Lung microvascular endothelial cell (primary cell): ENCODE measurements at places on chromosomes 2 and 18. TPM values are rescaled to one million over a fixed set of nuclear protein-coding genes. Genes with fewer than 3 reads are reported as not detected.

Gene NFE2L2
- 22.0 and 38.1 TPM in 2 replicates for total RNA-seq

Gene FIGN
- total RNA-seq = under 0.01 TPM in 2 replicates

DNA sequence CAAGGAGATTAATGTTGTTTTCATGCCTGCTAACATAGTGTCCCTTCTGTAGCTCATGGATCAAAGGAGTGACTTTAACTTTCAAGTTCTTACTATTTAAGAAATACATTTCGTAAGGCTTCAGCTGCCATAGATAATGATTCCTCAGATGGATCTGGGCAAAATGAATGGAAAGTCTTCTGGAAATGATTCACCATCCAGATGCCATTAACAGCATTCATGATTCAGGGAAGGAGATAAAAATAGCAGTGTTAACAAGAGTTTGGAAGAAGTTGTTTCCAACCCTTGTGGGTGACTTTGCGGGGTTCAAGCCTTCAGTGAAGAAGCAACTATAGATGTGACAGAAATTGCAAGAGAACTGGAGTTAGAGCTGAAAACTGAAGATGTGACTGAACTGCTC is 17.0 kb downstream of the VRK2 start:
- no peak for DNase-seq

GRCh38 chr2:224151161-224151560 is 112.1 kb upstream of the SERPINE2 start:
- DNase-seq = no peak

Gene TCF23
- not detected in 2 replicates for total RNA-seq

DNA sequence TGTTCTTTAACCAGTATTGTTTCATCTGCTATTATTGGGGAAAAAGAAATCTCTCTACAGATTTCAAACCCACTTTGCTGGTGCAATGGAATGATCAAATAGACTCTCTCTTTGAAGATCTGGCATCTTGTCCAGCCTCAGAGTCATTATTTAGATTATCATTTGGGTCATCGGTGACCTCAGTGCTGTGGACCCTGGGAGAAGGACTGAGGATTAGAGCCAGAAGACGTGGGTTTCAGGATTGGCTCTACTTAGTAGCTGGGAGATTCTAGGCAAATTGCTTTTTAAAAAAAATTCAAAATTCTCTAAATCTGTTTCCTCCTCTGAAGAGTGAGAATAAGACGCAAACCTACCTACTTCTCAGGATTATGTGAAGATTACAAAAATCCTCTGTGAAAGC is 107.6 kb upstream of the CTAGE1 start:
- DNase-seq = no peak

Gene SLC4A5
- total RNA-seq = under 0.01 and 0.20 TPM in 2 replicates

GRCh38 chr2:31226266-31226665 is 7.7 kb upstream of the EHD3 start:
- DNase-seq = no peak

DNA sequence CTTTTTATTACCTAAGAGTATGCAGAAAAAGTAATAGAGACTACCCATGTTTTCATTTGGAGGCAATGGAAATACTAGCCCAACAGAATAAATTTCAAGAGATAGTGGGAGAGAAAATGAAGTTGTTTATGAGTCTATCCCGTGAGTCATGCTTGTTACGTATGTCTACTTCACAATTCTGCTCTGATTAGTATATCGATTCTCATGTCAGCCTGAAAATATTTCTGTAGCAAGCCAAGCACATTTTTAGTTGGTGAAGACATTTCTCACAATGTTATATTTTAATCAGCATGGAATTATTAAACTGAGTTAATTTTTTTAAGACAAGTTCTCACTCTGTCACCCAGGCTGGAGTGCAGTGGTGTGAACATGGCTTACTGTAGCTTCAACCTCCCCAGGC is 346.1 kb downstream of the RPRM start:
- no peak for DNase-seq

DNA sequence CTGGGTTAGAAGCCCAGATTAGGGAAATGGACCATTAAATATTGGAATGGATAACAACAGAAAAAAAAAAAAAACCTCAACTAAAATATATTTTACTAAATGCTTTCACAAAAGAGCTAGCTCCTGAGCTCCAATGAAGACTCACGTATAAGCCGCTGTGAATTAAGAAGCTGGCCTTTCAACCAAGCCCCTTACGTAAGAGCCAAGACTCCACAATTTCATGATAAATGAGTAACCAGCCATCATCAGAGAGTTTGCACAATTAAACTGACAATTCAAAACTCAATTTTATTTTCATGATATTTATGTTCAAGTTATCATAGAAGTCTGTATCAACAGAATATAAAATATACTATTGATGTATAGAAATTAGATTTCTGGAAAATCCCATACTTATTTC is 70.7 kb upstream of the HNRNPA3 start:
- no peak for DNase-seq

GRCh38 chr2:220533485-220533884 is 906.1 kb downstream of the SLC4A3 start:
- no peak for DNase-seq

Gene SAP130
- 2.4 and 3.4 TPM in 2 replicates for total RNA-seq

- no peak for DNase-seq
Observed at GRCh38 chr18:60018618-60019462, 119.0 kb downstream of the PMAIP1 start.

DNA sequence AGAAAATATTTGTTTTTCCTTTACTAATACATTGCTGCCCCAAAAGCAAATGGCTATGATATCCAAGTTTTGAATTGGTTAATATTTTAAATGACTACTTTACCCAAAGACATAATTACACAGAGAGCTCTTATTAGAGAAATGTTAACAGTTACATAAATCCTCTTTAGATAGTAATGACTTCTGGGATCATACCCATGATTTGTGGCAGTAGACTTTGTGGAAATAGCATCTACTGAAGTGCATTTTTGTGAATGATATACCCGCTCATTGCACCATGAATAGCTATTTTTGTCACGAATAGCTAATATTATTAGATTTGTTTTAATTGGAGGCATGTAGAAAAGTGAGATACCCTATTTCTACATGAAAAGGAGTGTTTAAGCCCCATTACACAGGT is 15.8 kb downstream of the NYAP2 start:
- no peak for DNase-seq
